ENCODE measurements at places on chromosomes 13 and 19. TPM values are rescaled to one million over a fixed set of nuclear protein-coding genes. Genes with fewer than 3 reads are reported as not detected.

Gene ZNF558
- 44.2 TPM for total RNA-seq

Gene CEACAM21
- 1.5 TPM for total RNA-seq

Gene TBCB
- total RNA-seq = 145 TPM

Gene ARHGAP45
- total RNA-seq = 3.0 TPM
